ENCODE measurements at places on chromosomes 12 and 14.

- no peak for DNase-seq
Observed at GRCh38 chr12:42574851-42575266, 14.7 kb downstream of the PRICKLE1 start.

GRCh38 chr12:45418520-45418919 lies 202.6 kb downstream of the ANO6 start:
- no peak for DNase-seq

DNA sequence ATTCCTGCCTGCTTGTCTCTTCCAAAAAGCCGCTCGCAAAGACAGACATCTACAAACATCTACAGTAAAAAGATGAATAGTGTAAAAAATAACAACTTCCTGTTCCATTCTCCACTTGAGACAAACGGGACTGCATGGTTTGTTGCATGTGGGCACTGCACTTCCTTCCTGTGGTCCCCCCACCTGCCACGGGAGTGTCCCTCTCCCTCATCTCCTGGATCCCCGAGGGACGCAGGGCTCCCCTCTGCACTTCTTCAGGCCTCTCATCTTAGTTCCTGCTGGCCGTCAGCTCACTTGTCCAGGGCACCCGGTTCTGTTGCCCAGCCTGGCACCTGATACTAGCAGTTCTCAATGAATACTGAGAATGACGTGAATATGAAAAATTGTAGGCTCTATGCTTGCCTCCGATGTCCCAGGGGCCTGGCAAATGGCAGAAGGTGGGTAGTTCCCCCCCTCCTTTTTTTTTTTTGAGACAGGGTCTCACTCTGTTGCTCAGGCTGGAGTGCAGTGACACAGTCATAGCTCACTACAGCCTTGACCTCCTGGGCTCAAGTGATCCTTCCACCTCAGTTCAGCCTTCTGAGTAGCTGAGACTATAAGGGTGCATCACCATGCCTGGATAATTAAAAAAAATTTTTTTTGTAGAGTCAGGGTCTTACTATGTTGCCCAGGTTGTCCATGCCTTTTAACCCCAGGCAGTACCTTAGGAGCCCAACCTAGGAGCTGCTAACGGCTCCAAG lies 3.5 kb upstream of the KLC1 start:
- DNase-seq, result no peak

GRCh38 chr12:17015501-17015900 lies 409.5 kb upstream of the LMO3 start:
- no peak for DNase-seq

GRCh38 chr14:103869406-103870143 lies 22.2 kb upstream of the PPP1R13B start:
- no peak for DNase-seq

- DNase-seq, result no peak
Observed at GRCh38 chr12:103354403-103354802, 141.4 kb downstream of the C12orf42 start.
